ENCODE measurements at places on chromosomes 2 and 18. TPM values are rescaled to one million over a fixed set of nuclear protein-coding genes. Genes with fewer than 3 reads are reported as not detected.

DNA sequence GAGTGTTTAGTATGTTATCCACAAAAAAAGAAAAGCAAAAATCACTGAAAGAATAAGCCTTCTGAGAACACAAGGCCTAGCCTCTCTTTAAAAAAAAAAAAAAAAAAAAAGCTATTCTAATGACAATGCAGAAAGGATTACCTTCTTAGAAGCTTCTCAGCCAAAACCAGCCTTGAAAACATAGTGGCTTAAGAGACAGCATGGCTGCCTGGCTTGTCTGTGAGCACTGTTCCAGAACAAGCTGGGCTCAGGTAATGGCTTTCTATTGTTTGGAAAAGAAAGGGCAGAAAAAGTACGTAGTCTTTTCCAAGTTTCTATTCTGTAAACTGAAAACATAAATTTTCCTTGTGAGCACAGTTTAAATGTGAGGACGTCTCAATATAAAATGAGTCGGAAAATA, 119.5 kb downstream of the MAP3K20 start:
- no peak for DNase-seq

DNA sequence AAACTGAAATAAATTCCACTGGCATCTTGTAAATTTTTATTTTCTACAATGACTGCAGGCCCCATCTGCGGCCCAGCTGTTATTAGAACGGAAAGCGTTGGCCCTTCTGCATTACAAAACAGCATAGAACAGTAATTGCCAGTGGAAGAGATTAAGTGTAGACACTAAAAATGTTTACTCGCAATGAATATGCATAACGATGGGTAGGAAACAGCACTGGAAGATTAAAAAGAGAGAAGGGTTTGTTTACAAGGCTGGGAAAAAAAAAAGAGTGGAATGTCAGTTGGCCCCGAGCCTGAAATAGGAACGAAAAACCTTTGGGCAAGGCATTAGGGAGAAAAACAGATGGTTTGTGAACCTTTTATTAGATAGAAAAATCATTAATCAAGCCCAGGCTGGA, 275.9 kb upstream of the TCF4 start:
- peak; percentile 84 for DNase-seq

The SCN2A gene
- 0.31 TPM for total RNA-seq

DNA sequence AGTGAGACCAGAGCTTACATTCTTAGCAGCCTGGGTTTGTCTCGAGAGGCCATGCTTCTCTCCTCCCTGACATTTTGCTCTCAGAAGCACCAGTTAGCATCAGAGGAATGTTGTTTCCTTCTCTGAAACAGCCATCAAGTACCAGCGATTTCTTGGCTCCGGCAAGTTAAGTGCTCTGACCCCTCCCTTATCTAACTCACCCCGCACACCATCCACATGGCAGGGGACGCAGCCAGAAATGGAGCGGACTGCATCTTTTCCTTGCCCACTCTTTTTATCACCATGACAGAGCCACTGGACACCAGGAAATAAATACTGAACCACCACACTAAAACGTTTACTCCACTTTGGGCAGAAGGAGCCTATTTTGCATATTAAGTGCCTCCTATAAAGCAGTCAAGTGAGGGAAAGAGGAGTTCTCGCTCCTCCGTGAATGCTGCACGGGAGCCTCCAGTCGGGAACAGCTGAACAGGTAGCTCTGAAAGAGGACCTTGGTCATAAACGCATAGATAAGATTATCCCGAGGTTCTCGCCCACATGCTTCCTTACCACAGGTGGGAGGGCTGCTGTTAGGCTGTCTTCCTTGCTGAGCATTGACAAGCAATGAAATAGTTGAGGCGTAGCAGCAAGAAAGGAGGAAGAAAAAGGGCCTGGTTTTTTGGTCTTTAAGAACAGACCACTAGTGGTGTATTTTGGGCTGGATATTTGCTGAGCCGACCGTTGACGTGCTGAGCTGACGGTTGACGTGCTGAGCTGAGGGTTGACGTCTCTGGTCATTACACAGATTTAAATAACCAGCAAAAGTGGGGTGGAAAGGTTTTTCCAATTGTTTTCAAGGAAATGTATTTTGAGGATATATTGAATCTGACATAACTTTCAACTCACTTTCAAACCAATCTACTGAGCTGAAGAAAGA, 71.4 kb upstream of the ITGB6 start:
- DNase-seq = peak; percentile 50

DNA sequence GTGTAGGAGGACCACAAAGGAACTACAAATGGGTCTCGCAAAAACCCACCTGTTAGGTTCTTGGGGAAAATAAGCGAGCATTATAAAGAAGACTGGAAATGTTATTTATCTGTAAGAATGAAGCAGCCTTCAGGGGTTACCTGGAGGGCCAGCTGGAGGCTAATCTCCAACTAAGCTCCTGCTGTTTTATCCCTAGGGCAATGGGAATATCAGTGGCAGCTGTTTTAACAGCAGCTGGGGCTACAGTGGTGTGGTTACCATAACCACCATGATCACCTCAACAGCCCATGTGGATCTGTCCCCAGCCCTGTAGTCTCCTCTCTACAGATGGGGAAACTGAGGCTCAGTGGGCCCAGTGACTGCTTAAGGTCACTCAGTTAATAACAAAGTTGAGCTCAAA, 108.1 kb downstream of the FTCDNL1 start:
- no peak for DNase-seq

The VWC2L gene
- not detected for total RNA-seq

GRCh38 chr2:15527074-15527739, 33.9 kb downstream of the NBAS start:
- DNase-seq = no peak

GRCh38 chr2:175169191-175169590, 1.2 kb upstream of the ATF2 start:
- no peak for DNase-seq

DNA sequence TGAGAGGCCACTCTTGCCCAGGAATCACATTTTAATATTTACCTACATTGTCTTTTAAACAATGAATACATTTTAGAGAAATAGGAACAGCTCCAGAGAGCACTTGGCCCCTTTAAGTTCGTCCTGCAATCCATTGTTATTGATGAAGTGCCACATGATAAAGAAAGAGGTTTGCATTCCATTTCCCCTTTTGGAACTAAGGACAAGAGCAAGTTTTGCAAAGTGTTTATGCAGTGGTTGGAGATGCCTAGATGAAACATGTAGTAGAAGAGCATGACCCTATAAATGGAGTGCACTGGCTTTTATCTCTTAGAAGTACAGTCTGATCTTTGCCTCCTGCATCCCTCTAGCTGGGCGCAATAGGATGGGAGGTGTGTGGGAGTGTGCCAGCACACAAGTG, 118.7 kb upstream of the CNTNAP5 start:
- DNase-seq = no peak

The SLC8A1 gene
- 30.6 TPM for total RNA-seq

GRCh38 chr2:162177301-162177700, 25.3 kb upstream of the GCG start:
- no peak for DNase-seq

DNA sequence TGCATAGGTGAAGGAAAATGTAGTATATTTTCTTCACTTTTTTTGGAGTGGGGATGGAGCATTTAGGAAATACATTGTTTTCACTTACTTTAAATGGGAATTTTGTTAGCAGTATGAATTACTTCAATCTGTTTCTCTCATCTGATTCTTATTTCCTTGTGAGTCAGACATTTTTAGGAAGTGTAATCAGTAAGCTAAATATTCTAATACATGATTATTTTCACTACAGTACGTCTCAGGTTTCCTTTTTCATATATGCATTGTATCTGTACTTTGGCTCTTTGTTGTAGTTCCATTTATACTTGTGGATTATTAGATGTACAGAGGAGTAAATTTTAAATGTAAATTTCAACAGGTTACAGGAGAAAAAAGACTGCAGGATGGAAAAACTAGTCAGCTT, 27.9 kb downstream of the GPD2 start:
- DNase-seq = no peak

The ALLC gene
- not detected for total RNA-seq

GRCh38 chr2:216554755-216555154, 56.1 kb downstream of the RPL37A start:
- DNase-seq = no peak

The TCF7L1 gene
- 11.1 TPM for total RNA-seq

The GYPC gene
- 73.4 TPM for total RNA-seq

GRCh38 chr2:154963511-154963910, 265.0 kb downstream of the KCNJ3 start:
- no peak for DNase-seq

The CFC1 gene
- total RNA-seq = not detected

- peak; percentile 21 for DNase-seq
Measured at GRCh38 chr2:127455566-127456493, 37.6 kb downstream of the PROC start.

The SMAD4 gene
- total RNA-seq = 86.1 TPM

DNA sequence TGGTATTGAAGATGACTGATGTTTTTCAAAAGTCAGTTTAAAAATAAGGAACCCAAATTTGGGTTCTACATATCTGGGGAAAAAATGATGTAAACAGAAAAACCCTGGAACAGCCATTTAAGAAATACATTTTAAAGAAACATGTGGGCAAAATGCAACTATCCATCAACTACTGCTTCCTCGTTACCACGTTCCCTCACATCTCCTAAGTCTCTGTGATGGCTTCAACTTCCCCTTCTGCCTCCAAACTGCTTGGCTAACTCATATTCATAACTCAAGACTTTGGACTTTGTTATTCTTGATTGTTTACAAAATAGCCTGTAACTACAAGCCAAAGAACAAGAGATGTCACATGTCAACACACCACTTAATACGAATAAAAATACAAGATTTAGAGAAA, 116.3 kb downstream of the DYM start:
- DNase-seq = no peak

DNA sequence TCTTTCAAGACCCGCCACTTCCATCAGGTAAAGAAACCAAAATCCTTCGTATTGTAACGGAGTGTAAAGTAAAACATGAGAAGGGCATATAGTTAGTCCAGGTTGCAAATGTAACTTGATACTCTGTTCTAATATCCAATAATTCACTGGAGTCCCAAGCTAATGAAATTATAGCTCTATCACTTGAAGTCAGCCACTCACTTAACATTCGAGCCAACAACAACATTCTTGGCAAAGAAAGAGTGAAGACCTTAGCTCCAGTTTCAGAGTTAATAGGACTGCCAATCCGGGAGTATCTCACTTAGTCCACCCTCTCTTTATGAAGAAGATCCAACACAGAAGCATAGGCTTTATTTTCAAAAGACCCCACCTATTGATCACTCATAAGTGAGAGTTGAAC, 298.0 kb upstream of the SOX11 start:
- no peak for DNase-seq

DNA sequence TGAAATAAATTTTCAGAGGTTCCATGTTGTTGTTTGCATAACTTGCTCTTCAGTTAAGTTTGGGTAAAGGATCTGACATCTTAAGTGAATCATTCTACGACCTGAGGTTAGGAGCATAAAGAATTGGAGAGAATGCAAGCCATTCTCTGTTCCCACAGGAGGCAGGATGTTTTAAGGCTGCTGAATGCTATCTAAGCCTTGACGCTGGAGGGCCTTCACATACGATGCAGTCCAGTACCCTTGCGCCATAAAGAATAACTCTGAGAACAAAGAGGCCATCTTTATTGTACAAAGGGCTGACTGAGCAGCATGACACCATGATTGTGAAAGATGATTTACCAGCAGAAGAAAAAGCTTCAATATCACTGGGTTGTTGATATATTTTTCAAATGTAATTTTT, 198.4 kb downstream of the NYAP2 start:
- DNase-seq = no peak

The UNC80 gene
- 1.3 TPM for total RNA-seq

- peak; percentile 53 for DNase-seq
Measured at GRCh38 chr2:64655018-64655664, 1.4 kb upstream of the SERTAD2 start.

GRCh38 chr18:63850020-63850419, 37.5 kb upstream of the SERPINB2 start:
- peak; percentile 20 for DNase-seq

The ASNSD1 gene
- total RNA-seq = 67.1 TPM

DNA sequence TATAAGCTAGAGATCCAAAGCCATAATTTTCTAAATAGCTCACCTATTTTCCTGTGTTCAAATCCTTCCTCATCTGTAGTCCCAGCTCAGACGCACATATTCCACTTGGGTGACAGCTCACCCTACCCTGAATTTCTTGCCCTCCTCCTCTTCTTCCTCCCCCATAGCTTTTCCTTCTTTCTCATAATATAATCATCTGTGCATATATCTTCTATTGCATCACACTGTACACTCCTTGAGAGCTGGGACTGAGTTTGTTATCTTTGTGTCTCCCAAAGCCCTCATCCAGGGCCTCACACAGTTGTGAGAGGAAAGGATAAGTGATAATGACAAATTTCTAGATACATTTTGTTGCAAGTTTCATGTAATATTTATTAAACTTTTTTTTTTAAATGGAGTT, 55.9 kb upstream of the RTN4 start:
- no peak for DNase-seq

All from tongue (tissue), 3 donors.